Stimulated activated CD4-positive, alpha-beta T cell treated with anti-CD3 and anti-CD28 coated beads, TNF-alpha, amount 100 ng/mL, for 1 hour (primary cell): ENCODE measurements at places on chromosomes 2 and 18.

DNA sequence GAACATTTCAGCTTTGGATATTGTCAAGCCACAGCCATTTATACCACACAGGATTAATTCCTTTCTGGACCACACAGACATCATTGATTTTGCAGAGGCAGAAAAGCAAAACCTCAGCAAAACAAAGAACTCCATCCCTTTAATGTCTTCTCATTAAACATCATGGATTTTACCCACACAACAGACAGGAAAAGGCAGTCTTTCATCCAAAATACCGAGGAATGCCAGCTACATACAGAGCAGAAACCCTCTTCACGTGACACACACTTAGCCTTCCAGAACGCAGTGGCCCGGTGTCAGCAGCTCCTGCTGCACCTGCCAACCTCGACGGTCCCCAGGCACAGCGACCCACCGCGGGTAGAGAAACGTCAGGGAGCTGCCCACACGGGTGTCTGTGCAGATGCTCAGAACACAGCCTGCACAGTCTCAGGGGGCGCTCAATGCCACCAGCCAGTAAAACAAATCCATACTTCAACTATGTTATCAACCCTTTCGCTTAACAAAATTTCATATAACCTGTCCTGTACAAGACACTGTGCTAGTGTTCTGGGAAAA, 304.5 kb downstream of the EIPR1 start:
- DNase-seq: no peak

DNA sequence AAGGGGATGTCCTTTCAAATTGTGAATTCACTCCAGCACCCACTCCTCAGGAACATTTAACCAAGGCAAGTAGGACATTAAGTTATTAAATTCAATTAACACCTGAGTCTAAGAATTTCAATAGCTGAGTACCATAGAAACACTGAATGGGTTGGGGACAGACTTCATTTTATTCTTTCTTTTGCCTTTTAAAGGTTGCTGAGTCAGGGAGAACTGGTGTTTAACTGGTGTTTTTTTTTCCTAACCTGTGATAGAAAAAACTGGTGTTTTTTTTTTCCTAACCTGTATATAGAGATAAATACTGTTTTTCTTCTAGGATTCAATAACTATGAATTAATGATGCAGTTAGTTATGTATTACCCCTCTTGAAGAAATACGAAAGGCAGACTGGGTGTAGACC, 38.9 kb downstream of the TTC27 start:
- no peak for DNase-seq

GRCh38 chr2:222572264-222572721, 83.6 kb downstream of the FARSB start:
- no peak for DNase-seq

DNA sequence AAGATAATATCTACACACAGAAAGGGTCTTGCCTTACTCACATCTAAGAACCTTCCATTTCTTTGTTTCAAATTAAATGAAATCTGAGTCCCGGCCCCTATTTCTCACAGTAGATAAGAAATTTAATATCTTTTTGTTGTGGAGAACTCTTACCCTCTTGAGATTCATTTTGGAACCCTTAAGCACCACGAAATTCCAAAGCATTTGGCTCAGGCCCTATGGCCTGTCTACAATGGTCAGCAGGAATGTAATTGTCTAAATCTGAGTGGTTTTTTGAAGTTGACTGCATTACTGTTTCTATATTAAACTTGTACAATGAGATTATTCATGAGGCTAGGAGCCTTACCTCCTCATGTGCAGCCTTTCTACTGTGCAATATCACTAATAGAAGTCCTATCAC, 723.3 kb downstream of the TSN start:
- DNase-seq: no peak

DNA sequence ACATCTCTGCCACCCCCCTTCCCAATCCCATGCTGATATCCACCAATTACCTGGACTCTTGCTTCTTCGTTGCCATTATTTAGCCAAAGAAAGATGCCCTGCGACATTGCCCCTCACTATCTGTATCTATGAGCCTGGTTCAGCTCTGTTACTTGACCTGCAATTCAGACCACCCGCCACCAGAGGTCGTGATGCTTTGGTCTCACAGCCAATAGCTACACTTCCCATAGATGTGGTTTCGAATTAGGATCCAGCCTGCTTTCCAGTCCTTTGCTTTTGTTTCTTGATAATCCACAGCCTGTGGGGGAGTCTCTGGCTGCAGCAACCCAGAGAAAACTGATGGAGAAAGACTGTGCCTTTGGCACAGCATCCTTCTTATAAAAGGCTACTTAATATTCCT, 239.4 kb downstream of the KLHL29 start:
- DNase-seq: no peak

GRCh38 chr18:74982946-74983635, 225.8 kb downstream of the PTGR3 start:
- DNase-seq: no peak

- DNase-seq: no peak
Observed at GRCh38 chr2:68280348-68280747, 28.0 kb upstream of the PPP3R1 start.

GRCh38 chr2:235757212-235757611, 263.4 kb downstream of the AGAP1 start:
- DNase-seq: no peak

DNA sequence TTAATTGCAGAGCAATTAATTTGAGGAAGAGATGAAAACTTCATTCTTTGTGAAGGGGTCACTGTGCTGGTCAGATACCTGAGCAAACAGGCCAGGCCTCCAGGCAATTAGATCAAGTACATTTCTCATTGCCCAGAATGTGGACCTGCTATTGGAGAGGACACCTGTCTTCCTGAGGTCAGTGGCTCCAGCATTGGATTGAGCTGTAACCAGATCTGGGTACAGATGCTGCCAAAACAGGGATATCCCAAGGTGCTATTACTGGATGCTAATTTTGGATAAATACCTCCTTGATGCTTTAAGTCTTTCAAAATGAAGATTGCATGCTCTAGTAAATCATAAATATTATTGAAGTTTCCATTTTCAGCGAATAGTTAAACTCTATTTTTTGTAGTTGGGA, 131.5 kb downstream of the FAM161A start:
- DNase-seq: no peak

DNA sequence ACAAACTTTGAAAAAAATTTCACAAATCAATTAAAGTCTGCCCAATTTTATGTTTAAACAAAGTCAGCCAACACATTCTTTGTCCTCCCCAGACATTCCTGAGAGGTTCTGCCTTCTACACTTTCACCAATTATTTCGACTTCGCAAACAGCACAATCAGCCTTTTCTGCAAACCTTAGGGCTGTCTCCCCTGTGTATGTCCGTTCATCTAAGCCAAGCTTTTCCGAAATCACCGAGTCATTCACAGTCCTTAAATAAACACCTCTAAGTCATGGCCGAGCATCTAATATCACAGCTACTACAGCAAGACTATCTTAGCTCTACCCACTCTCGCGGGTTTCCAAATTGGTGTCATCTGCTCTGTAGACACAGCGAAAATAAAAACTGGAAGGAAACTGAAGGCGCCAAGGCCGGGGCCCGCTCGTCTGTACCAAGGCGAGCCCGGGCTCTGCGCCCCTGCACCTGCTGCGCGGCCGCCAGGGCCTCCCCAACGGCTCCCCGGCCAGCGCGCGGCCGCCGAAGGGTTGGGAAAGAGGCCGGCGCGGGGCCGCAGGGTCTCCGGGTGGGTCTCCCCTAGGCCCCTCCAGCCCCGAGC, 730 bp downstream of the ODC1 start:
- DNase-seq: peak; percentile 23

- no peak for DNase-seq
Observed at GRCh38 chr2:119106301-119106897, 52.2 kb downstream of the C1QL2 start.
